ENCODE measurements at places on chromosomes 3 and 15.

- no peak for DNase-seq
Observed at GRCh38 chr3:12840591-12841148, 695 bp downstream of the RPL32 start.

DNA sequence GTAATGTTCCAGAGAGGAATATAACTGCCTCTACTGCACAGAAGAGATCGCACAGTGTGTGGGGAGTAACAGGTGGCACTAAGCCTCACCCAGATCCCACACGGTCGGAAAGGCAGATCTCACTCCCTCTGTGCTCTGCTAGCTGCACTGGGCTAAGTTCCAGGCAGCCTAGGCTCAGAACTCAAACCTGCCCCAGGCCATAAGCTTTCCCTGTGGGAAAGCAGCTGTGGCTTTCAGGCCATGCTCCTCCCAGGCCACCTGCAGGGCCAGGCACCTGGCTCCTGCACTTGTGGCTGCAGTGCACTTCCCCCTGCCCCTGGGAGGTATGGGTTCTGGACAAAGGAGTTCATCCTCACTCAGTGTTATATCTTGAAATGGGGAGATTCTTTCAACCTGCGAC lies 27.5 kb downstream of the PCCB start:
- DNase-seq: no peak

- DNase-seq: no peak
Observed at GRCh38 chr3:159417761-159418160, 570.9 kb upstream of the IL12A start.

DNA sequence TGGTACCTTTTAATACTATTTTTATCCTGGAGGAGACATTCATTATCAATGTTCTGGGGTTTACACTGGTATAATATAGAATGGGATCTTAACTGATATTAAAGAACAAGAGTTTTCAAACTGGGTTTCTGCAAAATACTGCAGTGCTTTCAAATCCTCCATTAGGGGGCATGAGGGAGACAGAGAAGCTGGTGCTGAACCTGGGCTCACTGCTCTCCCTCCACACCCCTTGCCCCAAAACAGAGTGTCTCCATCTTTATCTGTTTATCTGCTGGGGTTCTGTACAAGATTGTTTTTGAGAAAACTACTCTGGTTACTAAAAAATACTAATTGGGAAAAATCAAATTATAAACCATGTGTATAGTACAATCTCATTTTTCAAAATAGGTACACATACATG lies 41.7 kb downstream of the CADPS start:
- DNase-seq: no peak
